Fibroblast of gingiva (primary cell): ENCODE measurements at places on chromosomes 11 and 22.

- peak; percentile 13 for DNase-seq
These were observed 135.6 kb downstream of the SBF2 start for GRCh38 chr11:10158461-10158860.

- no peak for DNase-seq
These were observed 28.4 kb downstream of the CDON start for GRCh38 chr11:126034039-126034932.

DNA sequence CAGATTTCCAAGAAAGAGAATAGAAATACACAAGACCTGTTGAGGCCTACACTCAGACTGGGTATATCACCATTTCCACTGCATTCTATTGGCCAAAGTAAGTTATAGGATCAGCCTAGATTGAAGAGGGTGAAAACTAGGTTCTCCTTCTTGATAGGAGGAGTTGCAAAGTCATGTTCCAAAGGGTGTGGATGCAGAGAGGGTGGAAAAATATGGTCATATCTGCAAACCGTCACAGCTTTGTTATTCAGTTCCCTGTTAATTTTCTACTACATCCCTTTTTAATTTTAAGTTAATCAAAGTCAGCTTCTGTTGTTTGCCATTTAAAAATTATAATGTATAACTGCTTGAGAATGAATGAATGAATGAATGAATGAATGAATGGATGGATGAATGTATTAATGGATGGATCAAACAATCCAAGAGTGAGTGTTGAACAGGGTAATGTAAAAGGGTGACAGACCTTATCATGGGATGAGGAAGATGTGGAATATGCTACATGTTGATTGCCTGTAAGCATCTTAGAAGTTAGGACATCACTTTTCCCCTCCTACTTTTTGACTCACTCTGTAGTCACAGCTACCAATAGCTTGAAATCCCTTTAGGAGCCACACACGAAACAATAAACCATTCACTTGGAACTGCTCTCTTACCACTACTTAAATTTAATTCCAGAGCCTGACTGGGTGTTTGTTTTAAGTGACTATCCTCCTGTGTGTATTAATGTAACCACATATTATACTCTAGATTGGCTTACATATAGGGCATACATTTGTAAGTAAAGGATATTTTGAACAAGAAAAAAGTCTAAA is 121.5 kb downstream of the CCDC34 start:
- DNase-seq: peak; percentile 61

DNA sequence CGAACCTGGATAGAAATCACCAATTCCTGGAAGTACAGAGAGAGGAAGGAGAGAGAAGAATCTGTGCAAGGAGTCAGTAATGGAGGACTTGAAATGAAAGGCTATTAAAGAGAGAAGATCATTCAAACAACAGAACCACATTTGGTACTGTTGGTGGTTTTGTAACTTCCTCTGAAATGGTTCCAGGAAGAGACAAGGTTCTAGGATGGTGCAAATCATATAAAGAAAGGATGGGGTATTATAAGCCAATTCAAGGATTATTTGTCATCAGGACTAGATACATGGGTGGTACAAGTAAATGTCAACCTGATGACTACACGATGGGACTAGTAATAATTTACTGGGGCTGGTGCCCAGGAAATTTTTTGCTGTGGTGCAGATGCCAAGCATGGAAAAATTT is 28.9 kb upstream of the TMA7B start:
- no peak for DNase-seq
